H9 (cell line): ENCODE measurements at places on chromosomes 11 and 22. TPM values are rescaled to one million over a fixed set of nuclear protein-coding genes. Genes with fewer than 3 reads are reported as not detected.

Gene OR4D5
- not detected in 2 replicates for total RNA-seq

Gene RCOR2
- 117 and 118 TPM in 2 replicates for total RNA-seq

Gene MN1
- 2.7 and 2.8 TPM in 2 replicates for total RNA-seq

Gene MUC5AC
- total RNA-seq: not detected in 2 replicates

Gene DBX1
- total RNA-seq: 0.15 TPM in 1 of 2 replicates, not detected in the other

Gene RPS25
- total RNA-seq: 1,450 and 1,453 TPM in 2 replicates

Gene MS4A6A
- total RNA-seq: not detected in 2 replicates

Gene YPEL1
- 5.4 and 8.1 TPM in 2 replicates for total RNA-seq
